ENCODE measurements at places on chromosomes 16 and 17. TPM values are rescaled to one million over a fixed set of nuclear protein-coding genes. Genes with fewer than 3 reads are reported as not detected.
A peak's percentile ranks its signal among the peaks of the same experiment; 100 is the strongest.

GRCh38 chr17:19800571-19800970 lies 52.5 kb upstream of the ALDH3A1 start:
- no peak for DNase-seq

- DNase-seq = no peak
Measured at GRCh38 chr16:1007284-1007850, 25.8 kb downstream of the SOX8 start.

DNA sequence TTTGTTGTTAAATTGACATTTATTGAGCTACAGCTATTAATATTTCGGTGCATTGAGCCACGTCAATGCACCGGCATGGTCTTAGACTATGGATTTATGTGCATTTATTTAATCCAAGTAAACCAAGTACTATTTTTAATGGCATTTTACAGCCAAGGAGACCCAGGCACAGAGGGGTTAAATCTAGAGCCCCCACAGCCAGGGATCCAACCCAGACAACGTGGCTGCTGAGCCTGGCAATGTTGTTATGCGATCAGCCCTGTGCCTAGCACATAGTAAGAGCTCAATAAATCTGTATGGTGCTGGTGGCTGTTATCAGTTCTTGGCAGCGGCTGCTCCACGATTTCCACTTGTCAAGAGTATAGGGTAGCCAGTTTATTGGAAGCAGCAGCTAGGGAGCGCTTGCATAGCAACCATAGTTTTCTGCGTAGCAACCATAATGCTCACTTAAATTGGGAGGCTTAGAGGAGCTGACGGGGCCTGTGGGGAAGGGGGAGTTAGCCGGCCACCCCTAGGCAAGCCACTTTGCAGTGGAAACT lies 541 bp upstream of the RBBP6 start:
- no peak for DNase-seq

DNA sequence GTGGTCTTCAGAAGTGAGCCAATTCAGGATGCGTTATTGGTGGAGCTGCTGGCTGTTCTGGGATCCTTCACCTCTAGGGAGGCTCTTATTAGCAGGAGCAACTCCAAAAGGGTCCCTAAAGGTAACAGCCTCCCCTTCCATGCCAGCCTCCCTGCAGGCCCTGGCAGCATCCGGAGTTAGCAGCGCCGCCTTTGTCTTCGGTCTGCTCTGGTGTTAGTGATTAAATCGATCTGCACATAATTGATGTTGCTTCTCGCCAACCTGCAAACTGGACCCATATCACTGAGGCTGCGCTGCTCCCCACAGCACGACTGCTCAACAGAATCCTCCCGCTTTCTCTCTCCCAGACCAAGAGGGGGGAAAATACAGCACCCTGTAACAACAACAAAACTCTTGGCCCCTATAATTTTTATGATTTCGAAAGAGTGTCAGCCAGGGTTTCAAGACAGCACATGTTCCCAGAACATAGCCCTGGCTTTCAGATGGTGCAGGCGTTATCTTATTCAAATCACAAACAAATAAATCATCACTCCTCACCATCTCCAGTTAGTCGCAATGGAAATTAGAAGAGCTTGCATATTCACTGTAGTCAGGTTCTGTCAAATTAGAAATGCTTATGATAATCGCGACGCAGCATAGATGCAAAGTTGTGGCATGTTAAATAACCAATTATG lies 76.0 kb downstream of the IRX3 start:
- DNase-seq = peak; percentile 32

GRCh38 chr16:11875721-11876120 lies 24.4 kb upstream of the RSL1D1 start:
- no peak for DNase-seq

- no peak for DNase-seq
Measured at GRCh38 chr16:16045879-16046278, 96.5 kb downstream of the ABCC1 start.

- DNase-seq = no peak
Measured at GRCh38 chr16:10923146-10923649, 19.1 kb downstream of the DEXI start.

- no peak for DNase-seq
Measured at GRCh38 chr17:48615047-48615962, at the start of gene HOXB8. TSS of gene HOXB8 (minus strand) at chr17:48615292. CDS start at chr17:48614704, 588 bp downstream.

GRCh38 chr16:89137666-89138512 lies 33.7 kb upstream of the CDH15 start:
- DNase-seq = no peak

GRCh38 chr17:19407601-19408345 lies 3.3 kb upstream of the RNF112 start:
- peak; percentile 53 for DNase-seq

KIF22 gene
- 15.5 TPM for total RNA-seq

PNMT gene
- total RNA-seq = 2.8 TPM

CASKIN2 gene
- 10.2 TPM for total RNA-seq

PYDC1 gene
- not detected for total RNA-seq

C16orf74 gene
- not detected for total RNA-seq

All from sigmoid colon (tissue), 7 donors.